ENCODE measurements at places on chromosomes 7 and 10. TPM values are rescaled to one million over a fixed set of nuclear protein-coding genes. Genes with fewer than 3 reads are reported as not detected.

The CREB3L2 gene
- 45.4 TPM for total RNA-seq

The MPP7 gene
- 19.0 TPM for total RNA-seq

DNA sequence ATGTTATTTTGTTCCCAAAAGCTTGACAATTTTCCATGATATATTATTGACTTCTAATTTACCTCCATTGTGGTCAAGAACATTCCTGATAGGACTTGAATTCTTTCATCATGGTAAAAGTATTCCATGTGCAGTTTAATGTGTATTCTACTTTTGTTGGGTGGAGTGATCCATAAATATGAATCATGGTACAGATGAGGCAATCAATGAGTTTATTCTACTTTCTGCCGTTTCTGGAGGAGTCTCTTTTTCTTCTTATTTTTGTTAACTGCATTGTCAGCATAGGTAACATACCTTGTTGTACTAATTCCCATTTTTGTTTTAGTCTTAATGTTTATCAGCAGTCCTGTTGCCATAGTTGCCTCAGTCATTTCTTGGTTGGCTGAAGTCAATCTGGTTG, 69.6 kb downstream of the SHOC2 start:
- no peak overlapping the region for H3K4me3 ChIP-seq
- H3K4me1 ChIP-seq, result peaks cover 7% of the 10 kb centered on the region
- no peak for DNase-seq

- no peak for DNase-seq
- no peak overlapping the region for H3K4me3 ChIP-seq
- H3K27ac ChIP-seq, result no peak overlapping the region
- H3K27me3 ChIP-seq, result peaks cover 4% of the 10 kb centered on the region
Measured at GRCh38 chr7:38558761-38559345, 72.3 kb downstream of the AMPH start.

The NKX1-2 gene
- total RNA-seq, result 0.59 TPM

- H3K4me3 ChIP-seq, result no peak overlapping the region
- H3K27ac ChIP-seq, result no peak overlapping the region
- DNase-seq, result no peak
Measured at GRCh38 chr7:8042796-8043535, 74.4 kb downstream of the GLCCI1 start.

DNA sequence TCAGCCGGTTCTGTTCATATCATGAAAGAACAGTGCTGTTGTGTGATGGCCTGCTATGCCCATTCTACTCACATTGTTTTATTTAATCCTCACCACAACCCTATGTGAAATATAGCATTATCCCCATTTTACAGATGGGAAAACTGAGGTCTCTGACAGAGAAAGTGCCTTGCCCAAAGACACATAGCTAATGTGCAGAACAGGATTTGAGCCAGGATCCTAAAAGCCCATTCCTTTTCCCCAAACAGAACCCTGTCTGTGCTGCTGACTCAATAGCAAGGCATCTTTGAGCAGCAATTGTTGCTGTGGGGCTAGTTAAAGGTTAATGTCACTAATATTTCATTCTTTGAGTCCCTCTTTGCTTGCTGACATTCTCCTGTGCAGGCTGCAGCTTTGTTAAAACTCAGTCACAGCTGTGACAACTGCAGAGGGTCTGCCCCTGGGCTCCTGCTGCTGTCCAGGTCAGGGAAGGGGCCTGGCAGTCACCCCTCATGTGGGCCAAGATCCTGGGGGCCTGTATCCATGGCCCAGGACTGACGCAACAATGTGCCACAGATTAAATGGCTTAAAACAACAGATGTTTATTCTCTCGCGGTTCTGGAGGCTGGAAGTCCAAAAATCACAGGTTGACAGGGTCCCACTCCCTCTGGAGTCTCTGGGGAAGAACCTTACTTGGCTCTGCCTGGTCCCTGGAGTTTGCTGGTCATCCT, 40.4 kb downstream of the AFAP1L2 start:
- H3K27me3 ChIP-seq, result peaks cover 5% of the 10 kb centered on the region
- H3K4me1 ChIP-seq, result peaks cover 15% of the 10 kb centered on the region
- H3K27ac ChIP-seq, result peak overlapping the region; percentile 59
- peaks cover 5% of the 10 kb centered on the region for H3K36me3 ChIP-seq
- no peak overlapping the region for H3K4me3 ChIP-seq

DNA sequence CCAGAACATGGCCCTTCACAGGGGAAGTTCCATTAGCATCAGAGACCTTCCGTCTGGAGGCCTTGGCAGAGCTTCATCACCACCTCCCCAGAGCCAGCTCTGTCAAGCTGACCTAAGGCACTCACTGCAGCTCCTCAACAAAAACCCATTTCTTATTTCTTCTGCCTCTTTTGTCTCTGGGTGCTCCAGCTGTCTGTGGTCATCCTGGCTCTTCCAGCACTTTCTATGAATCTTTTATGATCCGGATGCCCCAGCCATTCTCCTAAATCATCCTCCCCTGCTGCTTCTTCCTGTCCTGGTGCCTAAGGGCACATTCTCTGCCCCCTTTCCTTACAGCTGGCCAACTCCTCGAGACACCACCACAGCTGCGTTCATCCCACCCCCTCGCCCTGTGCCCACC, 171.7 kb upstream of the INSYN2A start:
- DNase-seq, result no peak
- no peaks in the 10 kb centered on the region for H3K27me3 ChIP-seq

DNA sequence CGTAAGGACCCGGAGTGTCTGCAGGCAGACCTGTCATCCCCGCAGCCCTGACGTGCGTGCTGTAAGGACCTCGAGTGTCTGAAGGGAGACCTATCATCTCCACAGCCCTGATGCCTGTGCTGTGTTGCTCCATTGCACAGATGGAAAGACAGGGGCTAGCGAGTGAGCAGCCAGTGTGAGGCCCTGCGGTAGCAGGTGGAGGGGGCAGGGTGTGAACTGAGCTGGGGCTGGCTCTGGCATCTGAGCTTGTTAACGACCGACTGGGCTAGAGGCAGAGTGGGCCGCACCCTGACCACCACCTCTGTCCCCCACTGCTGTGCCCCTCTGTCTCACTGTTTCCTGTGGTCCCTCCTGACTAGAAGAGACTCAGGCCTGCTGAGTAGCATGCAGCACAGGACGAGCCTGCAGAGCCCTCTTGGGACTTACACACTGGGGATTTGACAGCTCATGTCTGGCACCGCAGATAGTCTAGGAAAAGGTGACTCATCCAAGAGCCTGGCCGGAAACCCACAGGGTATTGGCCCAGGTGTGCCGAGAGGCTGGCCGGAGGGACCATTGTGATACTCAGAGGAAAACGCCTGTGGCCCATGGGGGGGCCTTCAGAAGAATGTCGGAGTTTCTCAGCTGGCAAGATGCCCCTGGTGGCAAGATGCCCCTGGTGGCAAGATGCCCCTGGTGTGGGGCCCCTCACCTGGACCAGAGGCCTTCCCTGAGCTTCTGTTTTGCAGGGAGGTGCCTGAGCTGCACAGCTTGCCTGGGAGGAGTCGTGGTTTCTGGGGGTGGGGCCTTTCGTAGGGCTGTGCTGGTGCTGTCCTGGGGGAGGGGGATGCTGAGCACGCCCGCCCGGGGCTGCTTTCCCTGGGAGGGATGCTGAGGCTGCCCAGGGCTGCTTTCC, 34.3 kb downstream of the INPP5A start:
- peaks cover 12% of the 10 kb centered on the region for H3K4me1 ChIP-seq
- DNase-seq, result peak; percentile 62
- H3K4me3 ChIP-seq, result no peak overlapping the region
- H3K27me3 ChIP-seq, result peaks cover 3% of the 10 kb centered on the region
- H3K36me3 ChIP-seq, result no peaks in the 10 kb centered on the region

DNA sequence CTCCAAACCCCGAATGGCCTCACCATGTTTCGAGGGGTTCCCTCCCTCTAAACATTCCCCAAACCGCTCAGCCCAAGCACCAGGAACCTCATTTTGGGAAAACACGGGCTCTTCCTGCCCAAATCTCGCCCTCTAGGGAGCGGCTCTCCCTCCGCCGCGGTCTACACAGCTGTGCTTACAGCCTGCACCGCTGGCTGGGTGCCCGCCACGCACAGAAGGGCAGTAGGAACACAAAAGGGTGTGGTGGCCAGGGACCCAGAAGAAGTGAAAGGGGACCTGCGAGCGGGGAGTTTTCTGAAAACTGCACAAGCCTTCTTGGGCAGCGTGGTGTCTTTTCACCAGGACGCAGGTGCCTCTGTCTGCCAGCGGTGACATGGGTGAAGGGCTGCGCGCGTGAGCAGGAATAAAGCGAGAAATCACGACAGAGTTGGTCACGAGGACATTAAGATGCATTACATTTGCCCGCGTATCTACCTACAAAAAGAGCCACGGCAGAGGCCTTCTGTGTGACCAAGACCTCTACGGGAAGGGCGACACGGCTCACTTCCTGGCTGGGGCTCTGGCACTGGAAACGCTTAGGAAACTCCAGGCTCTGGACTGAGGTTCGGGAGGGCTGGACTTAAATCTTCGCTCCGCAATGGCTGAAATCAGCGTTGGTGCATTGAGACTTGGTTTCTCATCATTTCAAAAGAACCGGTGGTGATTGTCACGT, 171.7 kb downstream of the LSM5 start:
- H3K27me3 ChIP-seq, result no peaks in the 10 kb centered on the region
- H3K36me3 ChIP-seq, result no peaks in the 10 kb centered on the region
- H3K4me1 ChIP-seq, result no peaks in the 10 kb centered on the region
- DNase-seq, result no peak
- H3K4me3 ChIP-seq, result no peak overlapping the region
- no peak overlapping the region for H3K27ac ChIP-seq

DNA sequence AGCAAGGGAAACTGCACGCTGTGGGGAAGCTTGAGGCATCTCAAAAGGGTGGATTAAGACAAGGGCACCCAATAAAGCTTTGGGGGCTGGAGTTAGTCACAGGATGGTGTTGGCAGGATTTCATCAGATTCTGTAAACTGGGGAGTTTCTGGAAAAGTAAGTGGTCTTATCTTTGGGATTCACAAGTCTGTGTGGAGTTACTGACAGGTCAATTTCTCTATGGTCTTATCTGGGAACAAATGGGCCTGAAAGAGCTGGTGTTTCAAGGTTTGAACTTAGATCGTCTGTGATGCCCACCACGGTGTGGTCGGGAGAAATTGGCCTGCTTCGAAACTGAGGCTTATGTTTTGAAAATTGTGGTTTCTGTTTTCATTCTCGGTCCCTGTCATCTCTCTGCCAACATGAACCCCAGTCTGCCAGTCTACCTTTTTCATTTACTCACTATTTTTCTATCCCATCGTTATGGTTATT, 23.8 kb upstream of the AOAH start:
- H3K4me3 ChIP-seq, result no peak overlapping the region
- H3K27ac ChIP-seq, result no peak overlapping the region
- H3K4me1 ChIP-seq, result no peaks in the 10 kb centered on the region
- H3K27me3 ChIP-seq, result peaks cover 2% of the 10 kb centered on the region

- no peak for DNase-seq
- no peak overlapping the region for H3K4me3 ChIP-seq
- no peaks in the 10 kb centered on the region for H3K27me3 ChIP-seq
- H3K27ac ChIP-seq, result peak overlapping the region; percentile 36
Measured at GRCh38 chr7:11706666-11707605, 125.1 kb downstream of the THSD7A start.

The STEAP2 gene
- total RNA-seq, result 0.59 TPM

DNA sequence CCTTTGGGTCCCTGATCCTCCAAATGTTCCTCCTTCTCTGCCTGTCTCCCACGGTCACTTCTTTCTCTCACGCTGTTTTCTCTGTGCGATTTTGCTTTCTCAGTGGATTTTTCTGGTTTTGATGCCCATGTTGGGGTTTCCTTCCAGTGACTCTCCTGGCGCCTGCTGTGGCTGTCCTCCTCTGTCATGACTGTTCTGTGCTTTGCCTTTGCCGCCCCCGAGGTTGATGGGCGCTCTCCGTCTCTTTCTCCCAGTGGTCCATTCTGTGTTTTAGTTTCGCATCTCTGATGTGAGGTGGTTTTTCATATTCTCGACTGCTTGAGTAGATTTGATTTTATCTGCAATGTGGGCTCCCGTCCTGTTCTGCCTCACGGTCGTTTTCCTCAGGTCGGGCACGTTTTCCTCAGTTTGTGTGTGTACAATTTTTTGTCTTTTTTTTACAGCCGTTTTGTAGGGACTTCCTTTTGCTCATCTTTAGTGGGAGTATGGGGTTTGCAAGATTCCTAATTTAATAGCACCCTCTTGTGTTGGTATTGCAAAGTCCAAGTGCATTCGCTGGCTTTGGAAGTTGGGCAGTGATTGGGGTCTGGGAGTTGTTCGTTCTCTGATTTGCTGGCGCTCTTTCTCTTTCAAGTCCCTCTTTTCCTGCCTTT, 100.0 kb downstream of the INPP5A start:
- peak; percentile 30 for DNase-seq
- H3K4me3 ChIP-seq, result peak overlapping the region; percentile 24
- peak overlapping the region; percentile 25 for H3K27ac ChIP-seq
- H3K4me1 ChIP-seq, result peaks cover 40% of the 10 kb centered on the region
- peaks cover 15% of the 10 kb centered on the region for H3K36me3 ChIP-seq

The DNMBP gene
- total RNA-seq, result 9.5 TPM

- peaks cover under 1% of the 10 kb centered on the region for H3K4me1 ChIP-seq
- no peaks in the 10 kb centered on the region for H3K27me3 ChIP-seq
- H3K36me3 ChIP-seq, result peaks cover 5% of the 10 kb centered on the region
- no peak overlapping the region for H3K27ac ChIP-seq
- no peak for DNase-seq
Measured at GRCh38 chr7:96228760-96229159, 93.1 kb downstream of the SLC25A13 start.

- no peaks in the 10 kb centered on the region for H3K27me3 ChIP-seq
- no peak overlapping the region for H3K27ac ChIP-seq
- no peak for DNase-seq
- no peak overlapping the region for H3K4me3 ChIP-seq
- H3K4me1 ChIP-seq, result no peaks in the 10 kb centered on the region
Measured at GRCh38 chr7:31114593-31115343, 62.7 kb downstream of the ADCYAP1R1 start.

DNA sequence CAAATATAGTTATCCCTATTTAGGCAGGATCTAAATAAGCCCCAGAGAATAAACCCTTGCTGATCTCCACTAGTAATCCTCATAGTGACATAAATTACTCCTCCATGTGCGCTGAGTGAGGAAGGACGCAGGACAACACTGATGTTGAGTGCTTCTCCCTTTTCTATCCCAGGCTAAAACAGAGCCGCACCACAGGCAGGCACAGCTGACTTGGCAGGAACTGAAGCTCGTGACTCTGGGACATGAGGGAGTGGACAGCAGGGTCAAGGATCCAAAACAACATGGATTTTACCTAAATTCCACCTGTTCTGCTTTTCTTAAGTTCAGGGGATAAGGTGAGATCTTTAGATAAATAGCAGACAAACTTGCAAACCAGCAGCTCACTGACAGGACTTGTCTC, 46.0 kb downstream of the VOPP1 start:
- H3K4me1 ChIP-seq, result peaks cover 22% of the 10 kb centered on the region
- no peak for DNase-seq
- peaks cover 5% of the 10 kb centered on the region for H3K27me3 ChIP-seq
- peak overlapping the region; percentile 90 for H3K27ac ChIP-seq

GRCh38 chr10:17910125-17910789, 41.5 kb upstream of the SLC39A12 start:
- no peak overlapping the region for H3K4me3 ChIP-seq
- peaks cover 10% of the 10 kb centered on the region for H3K4me1 ChIP-seq
- no peaks in the 10 kb centered on the region for H3K27me3 ChIP-seq
- H3K36me3 ChIP-seq, result no peaks in the 10 kb centered on the region

- DNase-seq, result no peak
- no peak overlapping the region for H3K4me3 ChIP-seq
- H3K36me3 ChIP-seq, result no peaks in the 10 kb centered on the region
- peaks cover 30% of the 10 kb centered on the region for H3K4me1 ChIP-seq
- peaks cover 6% of the 10 kb centered on the region for H3K27me3 ChIP-seq
Measured at GRCh38 chr7:135717693-135718092, 10.3 kb downstream of the SLC13A4 start.

The GPR158 gene
- total RNA-seq, result 2.6 TPM
